ENCODE measurements at places on chromosomes 12 and 14. TPM values are rescaled to one million over a fixed set of nuclear protein-coding genes. Genes with fewer than 3 reads are reported as not detected.

DNA sequence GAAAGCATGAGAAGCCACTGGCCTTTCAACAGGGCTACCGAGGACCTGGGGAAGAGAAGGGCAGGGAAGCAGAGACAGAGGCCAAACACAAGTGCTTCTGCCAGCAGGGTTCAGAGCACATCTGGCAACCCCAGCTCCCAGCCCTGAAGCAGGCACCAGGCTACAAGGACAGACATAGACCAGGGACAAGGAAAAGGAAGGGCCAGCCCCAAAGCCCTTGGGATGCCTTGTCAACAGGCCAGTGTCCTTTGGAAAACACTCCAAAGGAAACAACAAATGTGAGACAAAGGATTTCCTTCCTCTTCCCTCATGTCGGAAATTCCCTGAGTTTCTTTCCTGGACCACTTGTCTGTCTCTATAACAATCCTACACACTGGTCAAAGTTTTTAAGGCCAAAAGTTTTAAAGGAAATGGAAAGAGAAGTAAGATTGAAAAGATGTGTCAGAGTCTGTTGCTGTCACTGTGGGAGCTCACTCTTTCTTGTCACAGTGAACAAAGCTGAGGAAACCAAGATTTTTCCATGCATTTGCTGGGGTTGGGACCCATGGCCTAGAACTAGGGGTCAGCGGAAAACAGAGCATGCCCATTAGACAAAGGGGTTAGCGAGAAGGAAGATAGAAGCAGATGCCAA, 59.4 kb downstream of the TTC9 start:
- DNase-seq = peak; percentile 34

DNA sequence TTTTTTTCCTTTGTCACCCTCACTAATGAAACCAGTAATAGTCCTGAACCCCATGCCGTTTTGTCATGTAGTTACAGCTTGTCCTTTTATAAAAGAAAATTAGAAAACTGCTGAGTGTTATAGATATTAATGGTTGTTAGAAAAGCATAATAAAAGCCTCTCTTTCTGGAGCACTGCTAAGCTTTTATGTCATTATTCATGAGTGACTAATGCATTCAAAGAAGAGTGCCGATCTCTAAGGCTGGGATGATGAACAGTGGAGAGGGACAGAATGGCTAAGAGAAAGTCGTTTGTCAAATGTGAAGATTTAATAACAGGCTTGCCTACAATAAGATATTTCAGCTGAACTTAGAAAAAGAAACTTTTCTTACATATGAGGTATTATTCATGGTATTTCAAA, 121.6 kb downstream of the MGAT4C start:
- DNase-seq = no peak

DNA sequence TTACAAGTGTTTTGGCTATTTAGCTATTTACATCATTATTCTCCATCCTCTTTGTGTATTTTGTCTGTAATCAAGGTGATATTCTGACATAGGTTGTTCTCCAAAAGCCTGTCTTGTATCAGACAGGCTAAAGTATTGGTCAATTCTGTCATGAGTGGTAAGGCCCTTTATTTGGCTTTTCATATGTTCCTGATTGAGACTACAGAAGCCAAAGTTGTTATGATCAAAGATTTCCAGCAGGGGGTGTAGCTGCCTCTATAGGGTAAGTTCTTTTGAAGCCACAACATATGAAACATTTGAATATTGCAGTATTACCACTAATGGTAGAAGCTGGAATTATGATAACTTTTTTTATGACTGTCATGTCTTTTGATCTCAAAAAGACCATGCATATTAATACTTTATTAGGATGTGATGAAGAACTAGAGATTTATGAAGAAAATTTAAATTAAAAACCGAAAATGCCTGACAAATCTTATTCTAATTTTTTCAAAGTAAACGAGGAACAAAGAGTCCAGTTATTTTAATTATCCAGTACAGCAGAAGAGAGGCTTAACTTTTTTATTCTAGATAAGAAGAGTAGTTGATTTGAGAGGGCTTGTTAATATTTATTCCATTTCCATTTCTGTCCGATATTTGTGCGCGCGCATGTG, 3.4 kb upstream of the ARHGAP5 start:
- DNase-seq = no peak

Gene FOXN4
- not detected for total RNA-seq
